ENCODE measurements at places on chromosomes 2 and 18.

- DNase-seq: no peak
These were observed 46.8 kb downstream of the MYO3B start for GRCh38 chr2:170224692-170225294.

- no peak for DNase-seq
These were observed 228.6 kb downstream of the CCDC74A start for GRCh38 chr2:131756141-131756907.

DNA sequence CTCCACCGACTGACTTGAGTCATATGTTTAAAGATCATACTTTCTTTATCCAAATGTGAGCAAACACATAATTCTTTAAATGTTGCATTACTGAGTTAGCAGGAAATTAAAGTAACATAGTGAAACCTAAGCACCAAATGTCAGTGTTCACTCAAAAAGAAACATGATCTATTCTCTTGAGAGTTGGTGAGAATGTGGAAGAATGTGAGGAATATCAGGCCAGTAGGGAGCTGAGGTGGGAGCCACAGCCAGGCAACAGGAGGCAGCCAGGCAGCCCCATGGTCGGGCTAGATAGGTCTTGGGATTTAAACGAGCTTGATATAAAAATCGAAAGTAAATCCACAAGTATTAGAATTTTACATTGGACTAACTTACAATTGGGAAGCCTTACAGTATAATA, 198.1 kb upstream of the SH3BP4 start:
- no peak for DNase-seq

DNA sequence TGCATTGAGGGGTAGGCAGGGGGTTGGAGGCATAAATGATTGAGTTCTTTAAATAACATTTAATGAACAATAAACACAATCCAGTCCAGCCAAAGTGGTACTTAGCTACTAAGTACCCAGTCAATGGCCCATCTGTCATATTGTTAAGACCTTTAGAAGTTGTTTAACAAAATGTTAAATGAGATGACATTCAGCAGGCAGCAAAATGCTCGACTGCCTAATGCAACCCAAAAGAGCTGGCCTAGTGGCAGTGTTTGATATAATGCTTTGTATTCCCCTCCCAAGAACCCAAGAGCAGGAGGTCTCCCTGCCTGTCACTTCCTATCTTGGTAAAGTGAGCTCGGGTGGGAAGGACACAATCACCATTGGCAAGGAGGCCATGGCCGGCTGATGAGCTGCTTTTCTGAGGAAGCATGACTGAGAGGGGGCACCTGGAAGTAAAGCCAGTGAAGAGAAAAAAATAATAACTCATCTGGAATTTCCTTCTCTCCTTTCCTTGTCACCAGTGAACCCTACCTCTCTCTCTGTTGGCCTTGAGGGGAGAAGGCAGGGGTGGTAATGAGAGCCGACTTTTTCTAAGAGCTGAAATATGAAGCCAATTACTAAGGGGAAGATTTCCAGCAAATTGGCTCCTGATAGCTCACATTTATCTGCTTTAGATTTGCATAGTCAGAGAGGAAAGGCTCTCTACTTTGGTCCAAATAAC, 140.6 kb downstream of the C1D start:
- no peak for DNase-seq

DNA sequence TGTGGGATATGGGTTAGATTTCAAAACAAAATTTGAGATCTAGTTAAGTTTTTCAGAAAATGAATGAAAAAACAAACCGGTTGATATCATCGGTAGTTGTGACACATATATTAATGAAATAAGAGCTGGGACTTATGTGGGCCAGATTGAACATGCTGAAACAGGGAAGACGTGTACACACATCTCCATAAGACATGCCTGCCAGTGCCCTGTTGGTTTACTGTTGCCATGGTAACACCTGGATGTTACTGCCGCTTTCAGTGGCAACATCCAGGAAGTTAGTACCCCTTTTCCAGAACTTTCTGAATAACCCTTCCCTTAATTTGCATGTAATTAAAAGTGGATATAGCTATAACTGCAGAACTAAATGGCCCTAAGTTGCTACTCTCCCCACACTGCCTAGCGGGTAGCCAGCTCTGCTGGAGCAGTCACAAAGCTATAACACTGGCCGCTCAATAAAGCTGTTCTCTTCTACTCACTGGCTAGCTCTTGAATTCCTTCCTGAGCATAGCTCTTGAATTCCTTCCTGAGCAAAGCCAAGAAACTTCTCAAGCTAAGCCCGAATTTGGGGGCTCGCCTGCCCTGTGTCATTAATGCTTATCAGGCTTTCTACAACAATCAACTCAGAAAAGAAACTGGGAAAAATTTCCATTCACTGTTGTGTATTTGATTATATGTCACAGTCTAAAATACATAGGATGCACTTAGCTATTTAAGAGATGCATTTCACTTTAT, 776.3 kb upstream of the CDH7 start:
- DNase-seq: no peak

GRCh38 chr2:88032070-88032702, 15.8 kb upstream of the RNU2-63P start:
- DNase-seq: no peak

DNA sequence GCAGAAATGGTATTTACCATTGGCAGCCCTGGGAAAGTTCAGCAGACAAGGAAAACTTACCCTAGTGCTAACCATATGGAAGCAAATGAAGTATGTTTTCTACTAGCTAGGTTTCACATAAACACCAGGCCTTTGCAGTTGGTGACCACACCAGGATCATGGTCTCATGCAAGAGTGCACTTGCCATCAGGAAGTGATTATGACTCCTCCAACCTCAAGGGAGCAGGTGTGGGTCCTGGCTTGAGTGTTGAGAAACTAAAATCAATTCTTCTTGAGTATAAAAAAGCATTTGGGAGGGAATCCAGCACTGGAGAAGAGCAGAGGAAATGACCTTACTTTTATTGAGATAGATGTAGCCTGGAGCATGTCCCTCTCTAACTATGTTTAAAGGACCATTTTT, 56.8 kb upstream of the SPAG16 start:
- DNase-seq: no peak

DNA sequence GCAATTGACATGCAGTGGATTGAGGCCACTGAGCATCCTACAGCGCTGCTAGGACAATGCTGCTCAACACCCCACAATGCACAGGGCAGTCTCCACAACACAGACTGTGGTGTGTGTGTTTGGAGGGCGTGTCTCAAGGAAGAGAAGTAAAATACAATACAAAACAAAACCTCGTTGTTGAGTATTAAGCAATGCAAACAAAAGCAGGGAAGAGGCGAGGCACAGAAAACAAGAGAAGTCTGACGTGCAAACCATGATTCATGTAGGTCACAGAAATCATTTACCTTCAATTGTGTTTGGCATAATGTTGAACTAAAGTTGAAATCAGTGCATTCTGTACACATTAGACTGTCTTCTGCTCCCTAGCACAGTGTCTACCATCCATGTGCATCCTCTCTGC, 260.9 kb downstream of the PHLPP1 start:
- no peak for DNase-seq

- DNase-seq: no peak
These were observed 275.2 kb upstream of the LRRTM1 start for GRCh38 chr2:80579756-80580155.

DNA sequence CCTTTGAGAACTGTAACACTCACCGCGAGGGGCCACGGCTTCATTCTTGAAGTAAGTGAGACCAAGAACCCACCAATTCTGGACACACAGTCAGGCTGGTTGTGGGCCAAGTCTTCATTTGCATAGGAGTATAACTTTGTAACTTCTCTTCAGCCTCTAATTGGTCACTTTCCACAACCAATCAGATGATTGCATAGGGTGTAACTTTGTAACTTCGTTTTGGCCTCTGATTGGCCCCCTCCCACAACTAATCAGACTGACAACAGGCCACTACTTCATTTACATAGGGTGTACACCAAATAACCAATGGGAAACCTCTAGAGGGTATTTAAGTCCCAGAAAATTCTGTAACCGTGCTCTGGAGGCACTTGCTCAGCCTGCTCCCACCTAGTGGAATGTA, 77.5 kb upstream of the TCF4 start:
- no peak for DNase-seq

DNA sequence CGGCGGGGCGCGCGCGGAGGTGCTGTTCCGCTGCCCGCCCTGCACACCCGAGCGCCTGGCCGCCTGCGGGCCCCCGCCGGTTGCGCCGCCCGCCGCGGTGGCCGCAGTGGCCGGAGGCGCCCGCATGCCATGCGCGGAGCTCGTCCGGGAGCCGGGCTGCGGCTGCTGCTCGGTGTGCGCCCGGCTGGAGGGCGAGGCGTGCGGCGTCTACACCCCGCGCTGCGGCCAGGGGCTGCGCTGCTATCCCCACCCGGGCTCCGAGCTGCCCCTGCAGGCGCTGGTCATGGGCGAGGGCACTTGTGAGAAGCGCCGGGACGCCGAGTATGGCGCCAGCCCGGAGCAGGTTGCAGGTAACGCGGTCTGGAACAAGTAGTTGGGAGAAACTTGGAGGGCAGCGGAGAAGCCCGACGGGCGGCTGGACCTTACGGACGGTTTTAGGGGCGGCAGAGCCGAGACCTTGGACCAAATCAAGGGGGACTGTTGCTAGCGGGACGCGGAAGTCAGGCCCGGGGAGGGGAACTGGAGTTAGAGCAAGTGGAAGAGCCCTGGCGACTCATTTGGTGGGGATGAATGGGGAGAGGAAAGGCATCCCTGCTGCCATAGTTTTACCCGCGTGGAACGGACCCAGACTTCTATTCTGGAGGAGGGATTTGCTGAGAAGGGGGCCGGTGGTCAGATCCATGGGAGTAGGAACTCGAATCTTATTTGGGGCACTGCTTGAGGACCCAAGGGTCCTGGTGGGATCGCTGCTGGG, 573 bp downstream of the IGFBP2 start:
- DNase-seq: no peak

DNA sequence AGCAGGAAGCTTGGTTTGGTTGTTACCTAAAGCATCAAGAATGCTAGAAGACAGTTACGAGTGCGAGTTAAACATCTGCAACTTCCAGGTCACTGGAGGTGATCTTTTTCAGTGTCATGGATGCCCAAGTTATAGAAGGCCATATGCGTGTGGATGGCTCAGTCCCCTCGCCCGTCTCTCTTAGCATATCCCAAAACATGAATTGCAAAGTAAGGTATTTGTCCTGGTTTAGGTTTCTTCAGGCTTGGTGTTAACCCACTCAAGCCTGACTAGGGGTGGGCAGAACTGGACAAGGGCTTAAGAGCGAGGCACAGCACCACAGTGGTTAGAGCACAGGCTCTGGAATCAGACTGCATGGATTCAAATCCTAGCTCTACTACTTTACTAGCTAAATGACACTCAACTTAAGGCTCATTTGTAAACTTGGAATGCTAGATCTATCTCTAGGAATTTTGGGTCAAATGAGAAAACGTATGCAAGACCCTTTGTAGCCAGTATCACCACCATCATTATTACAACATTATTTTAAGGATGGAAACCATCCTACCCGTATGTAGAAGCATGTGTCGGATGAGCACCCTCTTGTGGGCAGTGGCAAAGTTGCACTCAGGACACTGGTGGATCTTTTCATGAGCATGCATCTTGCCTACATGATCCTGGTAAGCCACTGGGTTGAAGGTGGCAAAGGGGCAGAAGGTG, 11.2 kb downstream of the ZNF142 start:
- no peak for DNase-seq

- no peak for DNase-seq
These were observed 84.2 kb upstream of the FAM136A start for GRCh38 chr2:70385966-70386595.

- DNase-seq: no peak
These were observed 214.4 kb downstream of the SRBD1 start for GRCh38 chr2:45396671-45397070.

DNA sequence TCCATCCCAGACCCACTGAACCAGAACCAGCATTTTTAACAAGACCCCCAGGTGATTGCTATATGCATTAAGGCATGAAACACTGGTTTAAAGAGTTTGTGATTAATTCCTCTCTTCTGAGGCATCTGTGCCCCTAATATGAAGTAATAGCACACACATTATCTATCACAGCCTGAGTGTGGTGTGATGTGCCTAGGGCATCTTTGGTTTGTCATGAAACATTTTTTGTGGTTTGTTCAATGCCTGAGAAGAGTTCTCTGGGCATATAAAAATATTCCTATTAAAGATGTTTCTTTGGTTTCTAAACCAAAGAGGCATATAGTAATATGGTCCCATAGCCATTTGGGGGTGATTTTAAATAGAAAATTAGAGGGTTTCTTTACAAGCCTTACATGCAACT, 221.7 kb upstream of the SPOPL start:
- no peak for DNase-seq

DNA sequence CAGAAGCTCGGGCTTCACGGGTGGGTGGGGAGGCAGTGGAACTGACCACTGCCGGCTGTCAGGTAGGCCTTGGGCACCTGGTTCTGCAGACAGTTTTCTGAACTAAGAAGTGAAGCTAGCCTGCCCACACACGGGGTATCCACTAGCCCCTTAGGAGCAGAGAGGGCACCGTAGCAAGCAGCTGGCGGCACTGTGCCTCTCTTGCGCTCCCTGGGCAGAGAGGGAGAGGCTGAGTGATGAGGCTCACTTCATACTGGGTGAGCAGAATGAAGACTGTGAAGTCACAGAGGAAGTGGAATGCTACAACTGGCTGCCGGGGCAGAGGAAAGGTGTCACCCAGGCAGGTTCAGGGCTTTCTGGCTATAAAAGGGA, 753 bp downstream of the ITPRIPL1 start:
- peak; percentile 26 for DNase-seq

GRCh38 chr18:58991167-58991798, 126.6 kb downstream of the ZNF532 start:
- DNase-seq: no peak

DNA sequence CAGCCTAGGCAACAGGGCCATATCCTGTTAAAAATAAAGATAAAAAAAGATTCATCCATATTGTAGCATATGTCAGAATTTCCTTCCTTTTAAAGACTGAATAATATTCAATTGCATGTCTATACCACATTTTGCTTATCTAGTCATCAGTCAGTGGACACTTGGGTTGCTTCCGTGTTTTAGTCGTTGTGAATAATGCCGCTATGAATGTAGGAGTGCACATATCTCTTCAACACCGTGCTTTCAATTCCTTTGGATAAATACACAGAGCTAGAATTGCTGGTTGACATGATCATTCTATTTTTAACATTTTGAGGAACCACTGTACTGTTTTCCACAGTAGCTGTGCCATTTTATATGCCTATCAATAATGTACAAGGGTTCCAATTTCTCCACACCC, 14.0 kb upstream of the PLB1 start:
- no peak for DNase-seq

Data from T-helper 1 cell (primary cell).